Activated T-cell treated with anti-CD3 and anti-CD28 coated beads, Interleukin-2, amount 50 U/mL, for 24 hours (primary cell): ENCODE measurements at places on chromosomes 6 and 20.

- no peak overlapping the region for H3K4me3 ChIP-seq
- no peak for DNase-seq
- H3K4me1 ChIP-seq = no peaks in the 10 kb centered on the region
- H3K36me3 ChIP-seq = no peaks in the 10 kb centered on the region
- H3K27ac ChIP-seq = no peak overlapping the region
- H3K27me3 ChIP-seq = peaks cover 58% of the 10 kb centered on the region
These were observed 6.3 kb upstream of the SIRPA start for GRCh38 chr20:1888796-1889463.

DNA sequence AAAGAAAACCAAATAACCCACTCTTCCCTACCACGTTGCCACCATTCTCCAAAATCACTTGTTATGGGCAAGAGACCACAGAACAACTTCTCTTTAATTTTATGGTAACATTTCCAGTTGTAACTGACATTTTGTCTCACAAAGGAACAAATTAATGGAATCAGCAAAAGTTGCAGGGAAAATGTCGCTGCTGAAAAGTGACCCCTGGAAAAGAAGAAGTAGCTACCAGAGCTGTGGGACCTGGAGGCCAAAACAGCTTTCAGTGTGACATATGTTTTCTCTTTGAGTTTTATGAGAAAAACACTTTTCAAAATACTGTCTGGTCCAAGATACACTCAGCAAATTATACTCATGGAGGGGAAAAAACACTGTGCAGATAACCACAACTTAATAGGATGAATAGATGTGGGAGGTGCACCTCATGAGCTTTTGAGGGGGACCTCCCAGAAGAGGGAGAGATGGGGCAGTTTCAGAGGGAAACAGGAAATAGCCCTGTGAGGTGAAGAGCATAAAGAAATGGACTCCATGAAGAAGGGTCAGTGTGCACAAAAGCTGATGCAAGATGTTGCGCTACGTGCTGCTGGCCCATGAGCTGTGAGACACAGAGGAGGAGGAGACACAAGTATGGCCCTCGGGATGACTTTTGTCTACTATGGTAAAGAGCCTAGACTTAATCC, 87.3 kb downstream of the DTNBP1 start:
- H3K4me3 ChIP-seq = no peak overlapping the region
- peak overlapping the region; percentile 54 for H3K27ac ChIP-seq
- H3K27me3 ChIP-seq = no peaks in the 10 kb centered on the region

- no peak for DNase-seq
- H3K27ac ChIP-seq = no peak overlapping the region
- no peaks in the 10 kb centered on the region for H3K4me1 ChIP-seq
- no peak overlapping the region for H3K4me3 ChIP-seq
These were observed 126.4 kb downstream of the PHACTR3 start for GRCh38 chr20:59730722-59731121.

GRCh38 chr20:59925359-59925758, 8.1 kb downstream of the SYCP2 start:
- H3K4me1 ChIP-seq = no peaks in the 10 kb centered on the region
- no peak overlapping the region for H3K4me3 ChIP-seq
- DNase-seq = no peak

GRCh38 chr6:11096109-11096508, 2.5 kb downstream of the SMIM13 start:
- H3K4me1 ChIP-seq = peaks cover 41% of the 10 kb centered on the region
- no peak overlapping the region for H3K27ac ChIP-seq
- DNase-seq = no peak
- peak overlapping the region; percentile 91 for H3K4me3 ChIP-seq

- H3K27me3 ChIP-seq = peaks cover 16% of the 10 kb centered on the region
- H3K36me3 ChIP-seq = no peaks in the 10 kb centered on the region
- no peak overlapping the region for H3K4me3 ChIP-seq
- H3K27ac ChIP-seq = no peak overlapping the region
- H3K4me1 ChIP-seq = peaks cover 8% of the 10 kb centered on the region
- DNase-seq = no peak
These were observed 3.5 kb upstream of the SLC22A2 start for GRCh38 chr6:160261991-160262680.

- H3K36me3 ChIP-seq = peaks cover 39% of the 10 kb centered on the region
- H3K27ac ChIP-seq = peak overlapping the region; percentile 9
- H3K4me3 ChIP-seq = peak overlapping the region; percentile 72
- peak; percentile 82 for DNase-seq
These were observed 1.1 kb downstream of the DLK2 start for GRCh38 chr6:43454290-43454695.

DNA sequence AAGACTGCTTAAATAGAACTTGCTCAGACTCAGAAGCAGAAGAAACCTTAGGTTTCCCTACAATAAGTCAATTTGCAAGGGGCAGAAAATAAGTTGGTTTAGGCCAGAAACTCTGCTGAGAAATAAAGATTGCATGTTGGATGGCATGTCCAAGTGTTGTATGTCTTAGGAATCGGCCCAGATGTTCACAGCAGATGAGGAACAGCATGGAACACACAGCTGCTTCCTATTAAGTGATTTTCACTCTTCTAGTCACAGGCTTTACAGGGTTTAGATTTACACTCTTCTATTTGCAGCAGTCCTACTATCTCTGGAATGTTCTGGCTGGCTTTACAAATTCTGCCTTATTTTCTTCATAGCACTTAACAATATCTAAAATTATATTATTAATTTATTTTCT, 3.2 kb downstream of the ZKSCAN4 start:
- H3K27ac ChIP-seq = no peak overlapping the region
- H3K4me3 ChIP-seq = no peak overlapping the region
- no peaks in the 10 kb centered on the region for H3K27me3 ChIP-seq
- no peak for DNase-seq
- H3K36me3 ChIP-seq = peaks cover 67% of the 10 kb centered on the region

- H3K27ac ChIP-seq = no peak overlapping the region
- DNase-seq = no peak
- no peaks in the 10 kb centered on the region for H3K4me1 ChIP-seq
- H3K4me3 ChIP-seq = no peak overlapping the region
- peaks cover 4% of the 10 kb centered on the region for H3K27me3 ChIP-seq
- H3K36me3 ChIP-seq = no peaks in the 10 kb centered on the region
These were observed 133.5 kb downstream of the PLCB1 start for GRCh38 chr20:8265588-8265987.

DNA sequence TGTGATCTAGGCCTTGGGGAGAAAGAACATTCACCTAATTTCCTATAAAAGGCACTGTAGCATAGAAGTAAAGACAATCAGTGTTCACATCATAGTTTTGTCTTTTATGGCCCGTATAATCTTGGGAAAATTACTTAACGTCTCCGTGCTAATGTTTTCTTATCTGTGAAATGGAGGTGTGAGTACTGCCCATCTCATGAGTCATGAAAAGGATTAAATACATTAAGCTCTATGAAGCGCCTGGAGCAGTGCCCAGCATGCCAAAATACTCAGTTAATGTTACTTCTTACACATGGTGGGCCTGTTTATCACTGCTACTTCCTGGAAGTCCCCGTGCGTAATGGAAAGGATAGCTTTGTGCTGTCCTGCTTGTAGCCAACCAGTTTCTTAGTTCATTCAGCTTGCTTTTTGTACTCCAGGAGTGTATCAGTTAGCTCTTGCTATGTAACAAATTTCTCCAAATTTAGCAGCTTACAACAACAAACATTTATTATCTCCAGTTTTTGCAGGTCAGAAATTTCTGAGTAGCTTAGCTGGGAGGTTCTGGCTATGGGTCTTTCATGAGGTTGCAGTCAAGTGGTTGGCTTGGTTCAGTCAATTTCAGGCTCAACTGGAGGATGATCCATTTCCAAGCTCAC, 103.6 kb upstream of the BMP2 start:
- H3K4me3 ChIP-seq = no peak overlapping the region
- H3K4me1 ChIP-seq = no peaks in the 10 kb centered on the region
- DNase-seq = no peak

DNA sequence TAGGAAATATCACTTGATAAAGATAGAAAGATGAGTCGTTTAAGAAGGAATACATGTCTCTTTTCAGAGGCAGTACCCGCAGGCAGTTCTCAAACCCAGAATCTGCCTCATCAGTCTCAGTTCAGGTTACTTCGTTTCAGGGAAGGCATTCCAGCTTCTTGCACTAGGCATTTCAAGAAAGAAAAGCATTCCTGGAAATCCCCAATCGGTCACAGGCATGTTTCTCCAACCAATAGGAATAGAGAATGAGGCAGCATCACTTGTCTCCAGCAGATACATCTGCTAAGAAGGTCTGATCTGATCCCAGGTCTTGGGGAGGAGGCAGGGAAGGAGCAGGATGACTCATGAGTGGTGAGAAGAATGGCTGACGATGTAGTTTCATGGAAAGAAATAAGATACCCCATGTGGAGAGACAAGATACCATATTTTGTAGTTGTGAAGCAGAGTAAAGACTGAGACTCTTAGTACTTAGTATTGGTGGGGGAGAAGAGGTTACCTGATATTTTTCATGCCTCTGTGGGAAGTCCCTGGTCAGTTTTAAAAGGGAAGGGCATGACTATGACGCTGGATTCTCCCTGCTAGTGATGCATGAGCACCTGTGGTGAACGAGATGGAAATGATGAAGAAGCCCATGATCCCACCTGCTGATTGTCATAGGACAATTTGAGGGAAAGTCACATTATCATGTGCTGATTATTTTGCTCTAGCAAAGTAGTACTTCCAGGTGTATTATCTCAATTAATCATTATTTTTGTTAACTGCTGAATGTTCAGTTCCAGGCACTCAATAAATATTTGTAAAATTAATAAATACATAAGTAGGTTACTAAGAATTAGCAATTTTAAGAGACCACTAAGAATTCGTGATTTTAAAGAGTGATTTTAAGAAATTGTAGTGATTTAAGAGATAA, 20.3 kb upstream of the HLA-DRB1 start:
- H3K4me3 ChIP-seq = no peak overlapping the region
- no peaks in the 10 kb centered on the region for H3K36me3 ChIP-seq
- DNase-seq = peak; percentile 35
- no peaks in the 10 kb centered on the region for H3K27me3 ChIP-seq
- no peak overlapping the region for H3K27ac ChIP-seq

DNA sequence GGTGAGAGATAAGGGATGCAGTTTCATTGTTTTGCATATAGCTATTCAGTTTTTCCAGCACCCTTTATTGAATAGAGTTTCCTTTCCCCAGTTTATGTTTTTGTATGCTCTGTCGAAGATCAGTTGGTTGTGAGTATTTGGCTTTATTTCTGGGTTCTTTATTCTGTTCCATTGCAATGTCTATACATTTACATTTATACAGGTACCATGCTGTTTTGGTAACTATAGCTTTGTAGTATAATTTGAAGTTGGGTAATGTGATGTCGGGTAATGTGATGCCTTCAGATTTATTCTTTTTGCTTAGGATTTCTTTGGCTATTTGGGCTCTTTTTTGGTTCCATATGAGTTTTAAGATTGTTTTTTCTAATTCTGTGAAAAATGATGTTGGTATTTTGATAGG, 61.8 kb downstream of the NCOA7 start:
- no peak for DNase-seq
- H3K36me3 ChIP-seq = peaks cover 40% of the 10 kb centered on the region
- no peak overlapping the region for H3K27ac ChIP-seq
- no peaks in the 10 kb centered on the region for H3K27me3 ChIP-seq

GRCh38 chr6:5335020-5335419, 73.7 kb downstream of the FARS2 start:
- peak overlapping the region; percentile 11 for H3K27ac ChIP-seq
- H3K4me1 ChIP-seq = peaks cover 42% of the 10 kb centered on the region
- H3K4me3 ChIP-seq = no peak overlapping the region
- H3K36me3 ChIP-seq = peaks cover 2% of the 10 kb centered on the region
- no peaks in the 10 kb centered on the region for H3K27me3 ChIP-seq

GRCh38 chr6:134589512-134589911, 271.6 kb upstream of the SGK1 start:
- no peak for DNase-seq
- no peak overlapping the region for H3K4me3 ChIP-seq
- no peak overlapping the region for H3K27ac ChIP-seq
- no peaks in the 10 kb centered on the region for H3K36me3 ChIP-seq
- no peaks in the 10 kb centered on the region for H3K27me3 ChIP-seq
- no peaks in the 10 kb centered on the region for H3K4me1 ChIP-seq

GRCh38 chr20:23492292-23492691, 1.4 kb downstream of the CST8 start:
- no peak overlapping the region for H3K27ac ChIP-seq
- peaks cover 3% of the 10 kb centered on the region for H3K4me1 ChIP-seq
- no peak for DNase-seq
- peaks cover 3% of the 10 kb centered on the region for H3K36me3 ChIP-seq
- H3K27me3 ChIP-seq = peaks cover 13% of the 10 kb centered on the region
- H3K4me3 ChIP-seq = no peak overlapping the region

- H3K4me3 ChIP-seq = peak overlapping the region; percentile 69
- H3K4me1 ChIP-seq = peaks cover 27% of the 10 kb centered on the region
- DNase-seq = peak; percentile 40
- H3K27ac ChIP-seq = no peak overlapping the region
- H3K27me3 ChIP-seq = peaks cover 55% of the 10 kb centered on the region
These were observed 804 bp downstream of the C6orf141 start for GRCh38 chr6:49551078-49551865.
